ENCODE measurements at places on chromosomes 7 and 10.

DNA sequence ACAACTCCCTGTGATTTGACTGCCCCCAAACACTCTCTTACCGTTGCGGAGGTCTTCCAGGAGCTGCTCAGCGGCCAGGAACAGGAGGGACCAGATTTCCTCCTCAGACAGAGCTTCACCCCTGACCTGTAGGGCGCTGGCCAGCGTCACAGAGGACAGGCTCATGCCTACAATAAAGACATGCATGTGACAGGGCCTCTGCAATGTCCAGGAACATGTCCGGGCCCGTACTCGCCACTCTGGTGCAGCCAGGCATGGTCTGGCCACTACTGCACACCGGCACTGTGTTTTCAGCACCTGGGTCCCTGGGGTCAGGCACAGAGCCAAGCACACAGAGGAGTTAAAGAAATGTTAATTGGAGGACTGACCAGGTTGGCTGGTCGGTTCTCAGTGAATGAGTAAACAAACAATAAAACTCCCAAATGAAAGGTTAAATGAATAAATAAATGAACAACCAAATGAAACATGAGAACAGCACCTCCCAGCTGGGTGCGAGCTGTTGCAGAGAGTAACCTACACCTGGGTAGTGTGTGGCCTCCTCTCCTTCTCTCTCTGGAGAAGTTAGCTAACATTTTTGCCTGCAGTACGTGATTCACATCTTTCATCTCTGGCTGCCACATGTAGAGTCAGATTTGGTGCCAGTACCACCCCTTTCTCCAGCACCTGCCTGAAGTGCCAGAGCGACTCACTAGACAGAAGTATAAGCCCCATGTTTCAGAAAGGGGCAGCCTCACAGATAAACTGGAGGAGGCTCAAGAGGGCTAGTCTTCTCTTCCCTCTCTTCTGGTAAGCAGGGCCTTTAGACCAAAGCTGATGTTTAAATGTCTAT lies 22.8 kb downstream of the FRMPD2 start:
- no peak for DNase-seq

- DNase-seq: no peak
These were observed 55.8 kb downstream of the TSPAN15 start for GRCh38 chr10:69506834-69507713.

GRCh38 chr10:127527320-127527719 lies 21.8 kb upstream of the NPS start:
- no peak for DNase-seq

GRCh38 chr10:86657396-86658011 lies 3.2 kb downstream of the OPN4 start:
- DNase-seq: no peak

- DNase-seq: no peak
These were observed 98.2 kb downstream of the UNCX start for GRCh38 chr7:1330801-1331425.

DNA sequence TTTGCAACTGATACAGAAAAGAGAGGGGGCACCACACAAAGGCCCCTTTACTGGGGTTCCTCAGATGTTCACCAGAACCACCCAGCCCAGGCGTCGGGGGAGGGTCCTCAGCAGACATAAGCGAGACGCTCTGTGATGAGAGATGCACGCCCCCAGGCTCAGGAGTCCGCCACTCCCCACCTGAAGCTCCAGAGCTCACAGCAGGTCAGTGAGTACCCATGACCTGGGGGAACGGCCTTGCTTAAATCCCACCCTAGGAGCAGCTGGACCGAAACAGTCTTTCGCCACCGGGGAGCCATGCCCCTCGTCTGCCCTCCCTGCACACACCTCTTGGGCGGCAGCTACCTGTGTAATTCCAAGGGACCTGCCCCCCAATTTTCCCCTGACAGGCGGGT lies 2.8 kb downstream of the CRYGN start:
- DNase-seq: no peak

GRCh38 chr7:50293509-50294179 lies 10.9 kb upstream of the IKZF1 start:
- no peak for DNase-seq

DNA sequence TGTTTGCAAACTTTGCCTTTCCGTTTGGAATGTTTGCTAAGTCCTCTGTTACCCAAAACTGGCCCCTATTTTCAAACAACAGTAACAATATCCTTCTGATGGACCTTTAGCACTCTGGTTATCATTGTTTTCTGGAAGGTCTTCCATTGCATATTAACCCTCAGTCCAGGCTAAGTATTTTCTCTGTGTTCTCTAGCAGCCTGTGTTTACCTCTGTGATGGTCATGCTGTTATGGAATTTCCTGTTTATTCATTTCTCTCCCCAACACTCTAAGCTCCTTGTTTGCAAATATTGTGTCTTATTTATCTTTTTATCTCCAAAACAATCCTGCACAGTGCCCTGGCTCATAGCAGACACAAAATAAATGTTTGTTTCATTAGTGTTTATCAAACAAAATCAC lies 560.3 kb downstream of the ATRNL1 start:
- DNase-seq: no peak

GRCh38 chr7:36994456-36995112 lies 270.3 kb upstream of the AOAH start:
- DNase-seq: no peak

GRCh38 chr7:141339603-141340002 lies 211.6 kb upstream of the AGK start:
- no peak for DNase-seq

GRCh38 chr7:49703337-49703736 lies 70.1 kb upstream of the VWC2 start:
- no peak for DNase-seq

GRCh38 chr10:79948976-79949722 lies at the start of gene SFTPD:
Gene SFTPD (minus strand): TSS chr10:79949105. CDS start chr10:79946659, 2,446 bp downstream.
- DNase-seq: no peak

GRCh38 chr7:5630670-5631069 lies 150.8 kb downstream of the RNF216 start:
- DNase-seq: peak; percentile 79

GRCh38 chr7:6178298-6179029 lies 94.0 kb downstream of the CYTH3 start:
- no peak for DNase-seq

DNA sequence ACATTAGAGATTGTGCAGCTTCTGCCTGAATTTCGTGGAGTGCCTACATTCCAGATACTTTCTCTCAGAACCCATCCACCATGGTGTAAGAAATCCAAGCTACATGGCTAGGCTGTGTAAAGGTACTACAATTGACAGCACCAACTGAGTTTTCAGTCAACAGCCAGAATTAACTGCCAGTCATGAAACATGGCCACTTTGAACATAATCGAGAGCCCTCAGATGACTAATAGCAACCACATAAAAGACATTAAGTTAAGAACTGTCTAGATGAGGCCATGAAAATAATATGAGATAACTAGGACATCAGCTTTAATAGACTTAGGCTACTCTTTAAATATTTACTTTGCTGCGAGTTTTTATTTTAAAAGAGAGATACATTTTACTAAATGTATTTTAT lies 1106.8 kb upstream of the LRRTM3 start:
- DNase-seq: no peak

GRCh38 chr7:44184206-44184872 lies 4.9 kb downstream of the GCK start:
- no peak for DNase-seq

- DNase-seq: no peak
These were observed 53.6 kb downstream of the KAT6B start for GRCh38 chr10:74880041-74880440.

DNA sequence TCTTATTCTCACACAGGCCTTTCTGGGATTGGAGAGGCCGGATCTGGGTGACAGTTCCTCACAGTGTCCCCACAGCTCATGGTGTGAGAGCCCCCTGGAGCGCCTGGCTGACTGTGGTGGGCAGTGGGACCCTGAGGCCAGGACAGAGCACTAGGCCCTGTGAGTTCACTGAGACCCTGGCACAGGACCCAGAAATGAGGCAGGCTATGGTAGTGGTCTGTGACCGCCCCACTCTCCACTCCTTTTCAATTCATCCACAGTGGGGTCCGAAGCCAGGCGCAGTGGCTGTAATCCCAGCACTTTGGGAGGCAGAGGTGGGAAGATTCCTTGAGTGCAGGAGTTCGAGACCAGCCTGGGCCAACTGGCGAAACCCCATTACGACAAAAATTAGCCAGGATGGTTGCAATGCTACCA lies 95.9 kb upstream of the TNRC18 start:
- no peak for DNase-seq

DNA sequence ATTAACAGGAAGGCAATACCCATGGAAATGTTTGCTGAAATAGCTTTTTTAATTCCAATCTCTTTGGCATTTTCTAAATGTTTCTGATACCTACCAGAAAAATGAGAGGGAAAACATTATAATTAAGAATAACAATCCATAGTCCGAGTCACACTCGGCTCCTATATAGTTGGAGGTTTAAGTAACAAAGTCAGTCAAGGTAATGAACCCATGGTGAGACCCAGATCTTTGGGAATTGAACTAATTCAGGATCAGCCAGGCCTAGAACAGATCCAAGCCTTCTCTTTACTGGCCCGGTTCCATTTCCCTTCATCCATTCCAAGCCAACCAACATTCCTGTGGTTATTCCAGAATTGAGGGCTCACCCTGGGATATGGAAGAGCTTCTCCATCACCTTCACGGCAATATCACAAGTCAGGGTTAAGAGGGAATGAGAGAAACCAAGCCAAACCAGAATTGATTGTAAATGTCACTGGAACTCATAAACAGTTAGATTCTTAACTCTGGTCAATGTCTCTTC lies 28.3 kb downstream of the ABCB4 start:
- no peak for DNase-seq

GRCh38 chr7:154610903-154611302 lies 392.0 kb downstream of the PAXIP1 start:
- DNase-seq: no peak

DNA sequence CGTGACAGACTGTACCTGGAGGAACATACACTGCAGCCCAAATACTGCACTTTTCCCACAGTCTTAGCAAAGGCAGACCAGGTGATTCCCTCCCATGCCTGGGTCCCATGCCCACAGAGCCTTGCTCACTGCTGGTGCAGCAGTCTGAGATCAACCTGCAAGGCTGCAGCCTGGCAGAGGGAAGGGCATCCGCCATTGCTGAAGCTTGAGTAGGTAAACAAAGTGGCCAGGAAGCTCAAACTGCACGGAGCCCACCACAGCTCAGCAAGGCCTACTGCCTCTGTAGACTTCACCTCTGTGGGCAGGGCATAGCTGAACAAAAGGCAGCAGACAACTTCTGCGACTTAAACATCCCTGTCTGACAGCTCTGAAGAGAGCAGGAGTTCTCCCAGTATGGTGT lies 597.8 kb upstream of the MBL2 start:
- DNase-seq: no peak

DNA sequence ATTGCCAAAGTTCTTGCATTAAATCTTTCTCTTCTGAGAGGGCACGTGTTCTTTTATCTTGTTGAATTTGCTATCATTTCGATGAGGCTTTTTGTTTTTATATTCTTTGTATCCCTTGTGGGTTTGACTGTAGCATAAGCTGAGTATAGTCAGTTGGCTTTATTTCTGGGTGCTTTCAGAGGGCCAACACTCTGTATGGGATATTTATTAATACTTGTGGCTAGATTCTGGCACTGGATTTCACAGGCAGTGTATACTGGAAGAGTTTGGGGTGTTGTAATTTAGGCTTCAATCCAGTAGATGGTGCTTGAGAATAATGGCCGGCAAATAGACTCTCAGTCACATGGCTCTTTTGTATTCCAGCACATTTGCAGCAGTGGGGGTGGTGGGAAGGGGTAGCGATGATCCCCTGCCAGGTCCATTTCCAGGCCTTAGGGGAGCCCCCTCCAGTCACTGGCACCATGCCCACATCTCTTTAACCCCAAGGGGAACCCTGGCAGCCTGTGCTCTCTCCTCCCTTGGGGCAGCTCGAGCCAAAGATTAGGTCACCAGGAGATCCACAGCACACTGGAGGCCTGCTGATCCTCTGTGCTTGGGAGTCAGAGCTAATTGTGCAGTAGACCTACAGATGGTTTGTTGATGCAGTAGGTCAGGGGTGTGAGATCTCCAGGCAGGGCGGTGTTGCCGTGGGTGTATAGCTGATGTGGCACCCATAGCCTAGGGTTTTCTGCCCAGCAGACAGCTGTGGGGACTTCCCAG lies 81.8 kb downstream of the PTPN20 start:
- no peak for DNase-seq

DNA sequence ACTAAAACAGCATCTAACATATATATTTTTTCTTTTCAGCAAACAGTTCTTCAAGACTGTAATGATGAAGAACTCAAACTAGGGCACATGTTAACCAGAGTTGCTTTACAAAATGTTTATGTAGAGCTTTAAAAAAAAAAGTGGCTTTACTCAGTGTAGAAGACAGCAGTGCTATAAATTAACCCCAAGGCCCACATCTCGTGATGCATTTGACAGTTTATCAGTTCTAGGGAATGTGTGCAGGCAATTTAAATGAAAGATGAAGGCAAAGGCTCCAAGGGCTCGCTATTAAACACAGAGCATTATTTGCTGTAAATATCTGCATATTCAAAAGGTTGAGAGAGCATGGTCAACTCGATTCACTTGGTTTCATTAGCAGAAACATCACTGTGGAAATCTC lies 558.1 kb downstream of the MAGI2 start:
- DNase-seq: no peak

- DNase-seq: no peak
These were observed 64.7 kb downstream of the CDK14 start for GRCh38 chr7:90660819-90661218.

DNA sequence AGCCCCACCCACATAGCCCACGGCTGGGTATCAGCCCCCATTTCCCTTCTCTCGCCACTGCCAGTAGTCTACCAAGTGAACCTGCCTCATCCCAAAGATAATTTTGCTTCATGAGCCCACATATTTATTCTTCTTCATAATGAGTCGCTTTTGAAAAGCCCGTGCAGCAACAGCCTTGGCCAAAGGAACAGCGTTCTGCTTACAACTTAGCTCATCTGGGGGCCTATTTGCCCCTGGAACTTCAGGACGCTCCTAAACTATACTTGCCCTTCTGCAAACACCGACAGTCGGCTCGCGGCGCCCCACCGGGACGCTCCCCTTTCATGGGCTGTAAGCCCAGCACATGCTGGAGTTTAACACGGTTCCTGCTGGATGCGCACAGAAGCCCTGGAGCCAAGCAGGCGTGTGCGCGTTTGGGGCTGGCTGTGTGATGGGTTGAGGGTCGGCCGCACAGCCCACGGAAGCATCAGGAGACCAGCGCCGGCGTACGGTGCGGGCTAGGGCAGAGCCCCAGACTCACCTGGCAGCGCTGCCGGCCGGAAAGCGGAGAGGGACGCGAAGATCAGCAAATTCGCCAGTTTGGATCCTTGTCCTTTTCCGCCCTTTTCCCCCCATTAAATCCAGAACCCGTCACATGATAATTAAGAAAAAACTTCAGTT lies 370 bp downstream of the TMEM60 start:
- no peak for DNase-seq

- no peak for DNase-seq
These were observed 10.8 kb downstream of the ERLIN1 start for GRCh38 chr10:100174699-100175677.

GRCh38 chr7:1028775-1029636 lies 15.3 kb upstream of the GPR146 start:
- no peak for DNase-seq

- DNase-seq: no peak
These were observed 7.8 kb downstream of the HTRA1 start for GRCh38 chr10:122468926-122469781.

All from stimulated activated CD8-positive, alpha-beta memory T cell treated with anti-CD3 and anti-CD28 coated beads, Interleukin-7, amount 100 ng/mL, for 48 hours (primary cell).